Stimulated activated CD8-positive, alpha-beta memory T cell treated with anti-CD3 and anti-CD28 coated beads, Interleukin-12 subunit alpha, Interleukin-12 subunit beta, amount 100 ng/mL, for 4 hours (primary cell): ENCODE measurements at places on chromosomes 1 and 21.

- no peak for DNase-seq
These were observed 102.1 kb upstream of the ZC3H12A start for GRCh38 chr1:37372302-37372701.

GRCh38 chr21:36576441-36576840, 96.5 kb upstream of the CLDN14 start:
- no peak for DNase-seq

GRCh38 chr1:29698033-29698432, 461.7 kb downstream of the PTPRU start:
- no peak for DNase-seq

DNA sequence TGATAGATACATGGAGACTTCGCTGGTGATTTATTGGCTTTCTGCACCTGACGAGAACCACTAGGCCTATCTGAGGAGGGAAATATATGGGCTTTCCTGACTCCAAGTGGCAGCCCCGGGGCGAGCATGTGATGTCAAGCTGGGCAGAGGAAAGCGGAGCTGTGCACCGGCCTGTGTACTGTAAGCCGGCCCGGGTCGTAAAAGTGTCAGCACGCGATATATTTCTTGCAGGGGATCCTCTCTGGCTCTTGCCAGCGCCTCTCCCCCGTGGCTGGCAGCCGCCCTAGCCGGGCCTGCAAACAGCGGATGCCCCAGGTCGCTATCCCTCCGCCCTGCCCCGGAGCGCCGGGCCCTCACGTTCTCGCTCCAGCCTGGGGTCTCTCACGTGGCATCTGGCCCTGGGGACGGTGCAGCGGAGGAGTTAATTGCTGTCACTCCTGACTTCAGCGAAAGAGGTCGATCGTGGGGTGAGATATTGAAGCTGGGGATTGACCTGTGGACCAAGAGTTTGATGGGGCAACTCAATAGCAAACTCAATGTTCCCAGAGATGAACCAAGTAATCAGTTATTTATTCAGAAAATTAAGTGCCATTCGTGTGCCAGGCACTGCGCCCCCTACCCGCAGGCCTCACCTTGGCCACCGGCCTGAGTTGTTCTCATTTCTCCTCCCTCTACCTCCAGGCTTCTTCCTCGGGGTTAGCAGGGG, 41.0 kb upstream of the HAO2 start:
- DNase-seq, result peak; percentile 1

DNA sequence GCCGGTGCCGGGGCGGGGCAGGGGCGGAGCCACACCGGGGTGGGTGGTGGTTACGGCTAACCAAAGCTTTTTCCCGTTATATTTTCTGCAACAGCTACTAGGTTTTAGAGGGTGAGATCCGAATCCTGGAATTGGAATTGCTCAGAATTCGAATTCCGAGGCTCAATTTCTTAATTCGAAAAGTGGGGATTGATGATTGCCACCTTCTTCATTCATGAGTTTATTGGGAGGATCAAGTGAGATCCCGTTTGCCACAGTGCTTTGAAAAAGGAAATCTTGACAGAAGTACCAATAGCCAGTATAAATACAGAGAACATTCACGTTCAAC, 207 bp upstream of the SVBP start:
- no peak for DNase-seq

DNA sequence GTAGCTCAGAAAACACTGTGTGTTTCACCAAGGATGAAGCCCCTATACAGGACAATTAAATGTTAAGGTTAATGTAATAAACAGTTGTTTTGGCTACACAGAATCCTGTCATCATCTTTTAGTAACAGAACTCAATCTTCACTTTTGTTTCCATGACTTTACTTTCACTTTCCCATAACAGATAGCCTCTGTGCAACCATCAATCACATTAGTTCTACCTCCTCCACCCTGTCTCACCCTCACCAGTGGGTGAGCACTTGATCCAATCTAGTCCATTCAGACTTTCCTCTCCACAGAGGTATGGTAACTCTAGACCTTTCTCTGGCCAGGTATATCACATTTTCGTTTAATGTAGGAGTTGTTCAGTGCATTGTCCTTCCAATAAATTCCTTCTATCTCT, 1018.5 kb downstream of the ADGRL2 start:
- no peak for DNase-seq

- DNase-seq, result peak; percentile 43
These were observed 70.8 kb upstream of the CASZ1 start for GRCh38 chr1:10867138-10867721.

GRCh38 chr1:114015075-114015474, 35.8 kb downstream of the OLFML3 start:
- DNase-seq, result no peak

DNA sequence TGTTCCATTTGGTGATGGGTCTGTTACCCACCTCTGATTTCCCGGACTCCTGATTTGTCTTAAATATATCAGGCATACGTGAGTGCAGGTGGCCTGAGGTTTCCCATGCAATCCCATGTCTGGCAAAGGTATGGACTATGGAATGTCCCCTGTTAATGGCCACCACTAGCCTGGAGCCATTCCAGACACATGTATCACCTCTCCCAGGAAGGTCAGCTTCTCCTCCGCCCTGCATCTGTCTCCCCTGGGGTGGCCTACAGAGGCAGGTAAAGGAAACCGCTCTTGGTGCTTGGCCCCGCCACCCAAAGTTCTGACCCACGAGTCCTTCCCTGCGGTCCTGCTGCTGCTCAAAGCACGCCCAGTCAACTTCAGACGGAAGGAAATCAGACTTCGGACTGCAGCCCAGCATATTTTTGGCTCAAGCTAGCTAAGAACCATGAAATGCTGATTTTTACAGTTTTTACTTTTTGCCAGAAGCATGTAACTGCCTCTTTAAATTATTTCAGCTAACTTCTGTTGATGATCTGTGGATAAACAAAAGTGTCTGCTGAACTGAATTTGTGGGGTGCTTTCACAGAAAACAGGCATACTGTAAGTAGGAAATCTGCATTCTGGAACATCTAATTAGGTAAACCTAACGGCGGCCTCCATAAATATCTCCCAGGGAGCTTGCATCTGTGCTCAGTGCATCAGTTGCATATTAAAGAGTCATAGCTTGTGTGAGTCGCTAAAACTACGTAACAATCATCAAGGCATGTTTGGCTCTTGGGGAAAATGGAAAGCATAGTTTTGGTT, 105.9 kb downstream of the PCP4 start:
- no peak for DNase-seq

- DNase-seq, result no peak
These were observed 31.0 kb downstream of the MATN1 start for GRCh38 chr1:30692201-30692947.

DNA sequence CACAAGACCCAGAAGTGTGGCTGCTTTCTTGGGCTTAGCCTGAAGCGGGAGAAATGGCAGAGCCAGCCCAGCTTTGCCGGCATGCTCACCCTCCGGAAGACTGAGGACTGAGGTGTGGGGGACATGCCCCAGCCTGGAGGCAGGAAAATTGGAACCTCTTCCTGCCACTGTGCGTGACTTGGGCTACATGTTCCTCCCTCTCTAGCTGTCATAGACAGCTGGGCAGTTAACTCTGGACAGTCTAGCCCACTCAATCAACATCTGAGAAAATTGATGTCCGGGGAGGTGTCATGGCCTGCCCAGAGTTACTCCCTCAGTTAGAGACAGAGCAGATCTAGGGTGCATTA, 59.7 kb downstream of the UBE2T start:
- no peak for DNase-seq

GRCh38 chr1:224434691-224435317, at the start of gene WDR26:
WDR26 (minus strand) TSS chr1:224434797.
- DNase-seq, result peak; percentile 69

GRCh38 chr1:41053316-41053715, 31.8 kb upstream of the SLFNL1 start:
- DNase-seq, result no peak

DNA sequence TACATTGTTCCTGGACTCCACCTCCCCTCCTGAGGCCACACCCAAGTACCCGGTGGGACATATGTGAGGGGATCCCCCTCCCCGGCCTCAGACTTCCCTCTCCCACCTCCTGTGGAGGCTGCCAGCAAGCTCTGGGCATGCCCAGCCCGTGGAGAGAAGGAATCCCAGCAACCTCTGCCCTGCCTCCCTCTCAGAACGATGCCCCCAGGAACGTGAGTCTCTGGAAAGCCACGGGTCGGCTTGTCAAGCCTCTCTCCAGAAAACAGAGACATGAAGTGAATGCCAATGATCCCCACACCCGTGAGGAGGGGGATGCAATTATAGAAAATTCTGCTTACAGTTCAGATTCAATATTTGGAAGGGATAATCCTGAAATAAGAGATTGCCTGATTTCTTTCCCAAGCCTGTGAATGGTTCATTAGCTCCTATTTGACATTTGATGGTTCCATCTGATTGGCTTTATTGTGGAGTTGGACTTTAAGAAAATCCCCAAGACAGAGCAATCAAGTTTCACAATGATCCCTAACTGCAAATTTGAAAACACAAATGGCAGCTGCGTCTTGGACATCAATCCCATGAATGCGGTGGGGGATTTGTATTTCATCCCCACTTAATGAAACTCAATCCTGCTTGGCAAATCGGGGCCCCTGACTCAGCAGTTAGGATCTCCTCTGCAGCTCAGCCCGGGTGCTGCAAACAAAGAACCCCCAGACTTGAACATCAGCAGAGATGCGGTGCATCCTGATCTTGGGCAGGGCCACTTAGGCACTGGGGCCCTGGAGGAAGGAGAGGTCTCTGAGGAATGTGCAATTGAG, 9.1 kb upstream of the GUCA2B start:
- no peak for DNase-seq

GRCh38 chr1:213693864-213694263, 293.9 kb upstream of the PROX1 start:
- no peak for DNase-seq

DNA sequence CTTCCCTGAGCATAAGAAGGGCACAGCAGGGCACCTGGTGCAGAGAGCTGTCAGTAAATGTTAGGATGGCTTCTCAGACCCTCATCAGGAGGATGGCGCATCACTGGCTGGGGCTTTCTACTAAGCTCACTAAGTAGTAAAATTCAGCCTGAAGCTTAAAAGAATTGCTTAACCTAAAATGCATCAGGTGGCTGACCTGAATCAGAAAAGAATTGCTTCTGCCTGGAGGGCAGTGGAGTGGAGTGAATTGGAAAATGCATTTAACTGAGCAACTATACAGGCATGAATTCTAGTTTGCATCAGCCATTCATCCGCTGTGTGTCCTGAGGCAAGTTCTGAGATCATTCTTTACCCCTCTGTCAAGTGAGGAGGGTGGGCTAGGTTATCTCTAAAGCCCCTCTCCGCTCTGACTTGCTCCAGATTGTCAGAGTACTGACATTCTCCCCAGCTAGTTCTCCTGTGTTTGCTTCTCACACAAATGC, 142.0 kb upstream of the CD34 start:
- DNase-seq, result no peak

GRCh38 chr1:226064816-226065248, 2.3 kb downstream of the H3-3A start:
- DNase-seq, result peak; percentile 10
